Right lung (tissue), 10 donors: ENCODE measurements at places on chromosomes 7 and 10. TPM values are rescaled to one million over a fixed set of nuclear protein-coding genes. Genes with fewer than 3 reads are reported as not detected.

GRCh38 chr7:154255324-154255723, 203.1 kb downstream of the DPP6 start:
- no peak for DNase-seq

DNA sequence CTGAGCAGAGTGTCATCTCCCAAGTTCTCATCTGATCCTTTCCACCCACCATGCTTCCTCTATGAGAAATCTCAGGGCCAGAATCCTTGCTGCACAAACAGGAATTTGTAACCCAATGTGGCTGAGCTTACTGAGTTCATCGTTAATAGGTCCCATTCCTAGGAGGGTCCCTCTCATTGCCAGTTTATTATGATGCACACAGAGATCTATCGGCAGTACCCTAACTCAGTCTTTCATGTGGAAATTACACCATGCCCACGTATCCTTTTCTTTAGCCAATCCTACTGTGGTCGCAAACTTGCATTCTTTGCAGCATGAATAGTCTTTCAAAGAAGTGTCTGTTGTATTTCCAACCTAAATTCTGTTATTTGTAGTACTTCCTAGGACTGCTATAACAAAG, 12.1 kb downstream of the TMEM236 start:
- no peak for DNase-seq

HOXA3 gene
- polyA plus RNA-seq = 53.1 TPM

SFRP5 gene
- 5.8 TPM for polyA plus RNA-seq

GRCh38 chr7:139771001-139771956, 6.5 kb downstream of the HIPK2 start:
- no peak for DNase-seq

ABCB1 gene
- polyA plus RNA-seq = 0.65 TPM

PRSS2 gene
- polyA plus RNA-seq = not detected

GRCh38 chr7:77441046-77441445, 24.9 kb upstream of the GSAP start:
- no peak for DNase-seq

- no peak for DNase-seq
Observed at GRCh38 chr10:125081931-125082330, 78.4 kb downstream of the CTBP2 start.

DNA sequence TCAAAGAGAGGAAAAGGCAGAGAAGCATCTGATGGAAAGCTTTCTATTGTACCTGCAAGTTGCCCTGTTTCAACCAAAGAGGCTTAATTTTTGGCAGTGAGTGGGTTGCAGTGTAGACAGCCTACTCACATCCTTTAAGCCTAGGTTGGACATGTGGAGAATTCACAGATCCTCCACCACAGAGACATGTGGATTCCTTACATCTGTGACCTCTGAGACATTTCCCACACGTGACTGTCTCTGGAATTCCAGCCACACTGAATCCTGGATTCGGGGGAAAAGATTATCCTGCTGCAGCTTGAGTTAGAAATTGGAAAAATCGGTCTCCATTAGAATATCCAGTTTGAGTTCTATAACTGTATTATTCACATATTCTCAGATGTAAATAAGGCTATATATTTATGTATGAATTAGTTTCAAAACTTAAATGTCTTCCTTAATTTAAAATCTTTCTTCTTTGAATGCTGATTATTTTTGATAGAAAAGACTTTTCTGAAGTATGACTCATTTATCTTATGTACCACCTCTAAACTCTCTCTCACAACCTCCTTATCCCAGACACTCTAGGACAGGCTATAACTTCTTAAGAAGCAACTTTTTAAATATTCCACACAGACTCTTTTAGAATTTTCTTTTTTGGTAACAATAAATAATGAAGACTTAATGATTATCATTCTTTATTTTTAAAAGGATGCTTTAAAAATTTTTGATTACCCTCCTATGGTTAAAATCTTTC, 123.3 kb downstream of the TWIST1 start:
- DNase-seq = no peak

GRCh38 chr7:13851736-13852135, 137.7 kb downstream of the ETV1 start:
- DNase-seq = no peak

DNA sequence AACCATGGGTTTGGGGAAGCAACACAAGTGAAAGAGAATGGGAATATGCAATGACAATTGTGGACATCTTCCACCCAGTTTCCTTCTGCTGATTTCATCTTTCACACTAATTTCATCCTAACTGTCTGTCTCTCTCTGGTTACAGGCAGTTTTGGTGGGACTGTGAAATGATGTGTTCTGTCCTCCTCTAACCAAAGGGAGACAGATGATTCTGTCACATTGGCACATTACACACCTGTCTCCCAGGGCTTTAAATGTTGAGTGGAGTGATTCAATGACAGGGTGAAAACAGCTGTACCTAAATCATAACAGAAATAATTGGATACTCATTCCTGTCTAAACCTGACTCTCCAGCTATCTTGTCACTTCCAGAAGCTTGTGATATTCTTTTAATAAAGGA, 60.0 kb downstream of the DGKB start:
- DNase-seq = no peak

GRCh38 chr10:13717571-13717935, 130.8 kb downstream of the PRPF18 start:
- DNase-seq = no peak

GRCh38 chr7:1664711-1665548, 5.1 kb upstream of the ELFN1 start:
- peak; percentile 75 for DNase-seq

GRCh38 chr10:11720260-11720741, 21.9 kb upstream of the ECHDC3 start:
- no peak for DNase-seq

DNA sequence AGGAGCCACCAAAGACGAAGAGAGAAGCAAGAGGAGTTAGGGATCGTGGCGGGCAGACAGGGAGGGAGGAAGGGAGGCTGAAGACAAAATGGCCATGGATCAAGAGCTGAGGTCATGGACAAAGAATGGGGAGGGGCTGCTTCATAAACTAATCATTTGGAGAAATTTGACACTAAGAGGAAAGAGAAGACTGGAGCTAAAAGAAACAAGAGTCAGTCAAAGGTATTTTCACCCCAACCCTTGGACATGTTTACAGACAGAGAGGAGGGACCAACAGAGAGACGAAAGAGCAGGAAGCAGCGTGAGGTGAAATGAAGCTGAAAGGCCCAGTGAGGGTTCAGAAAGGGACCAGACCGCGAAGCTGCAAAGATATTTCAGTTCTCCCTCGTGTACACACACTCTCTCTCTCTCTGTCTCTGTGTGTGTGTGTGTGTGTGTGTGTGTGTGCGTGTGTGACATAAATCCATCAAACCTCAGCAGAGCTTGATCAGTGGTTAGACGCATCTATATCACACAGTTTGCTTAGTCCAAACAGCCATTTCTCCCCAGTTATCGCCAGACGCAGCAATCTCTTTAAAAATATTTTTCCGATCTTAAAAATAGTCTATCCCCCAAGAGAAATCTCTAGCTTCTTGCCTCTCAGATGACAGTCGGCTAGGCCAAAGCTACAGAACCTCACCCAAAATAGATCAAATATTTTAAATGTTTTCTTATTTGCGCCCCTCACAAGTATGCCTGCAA, 12.5 kb upstream of the CALD1 start:
- no peak for DNase-seq
